ENCODE measurements at places on chromosomes 2 and 18.

GRCh38 chr18:34626404-34627136 lies 83.5 kb upstream of the DTNA start:
- no peak for DNase-seq

- peak; percentile 89 for DNase-seq
These were observed 50.9 kb upstream of the BIN1 start for GRCh38 chr2:127157651-127158485.

DNA sequence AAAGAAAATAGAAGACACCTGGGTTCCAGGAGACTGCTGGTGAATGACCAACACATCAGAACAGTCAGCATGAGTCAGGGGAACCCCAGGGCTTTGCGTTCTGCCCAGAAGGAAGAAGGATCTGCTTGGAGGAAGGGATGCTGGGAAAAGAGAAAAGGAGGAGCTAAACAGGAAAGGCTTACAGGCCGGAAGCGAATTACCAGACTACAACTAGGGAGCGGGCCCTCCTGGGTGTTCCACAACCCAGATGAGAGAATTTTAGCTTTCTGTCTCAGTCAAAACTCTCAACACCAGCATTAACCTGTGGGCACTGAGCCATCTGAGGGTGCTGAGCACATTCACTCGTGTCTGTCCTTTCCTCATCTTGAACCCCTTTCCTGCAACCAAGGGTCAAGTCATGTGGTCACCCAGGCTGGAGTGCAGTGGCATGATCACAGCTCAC lies 19.2 kb downstream of the CDC42EP3 start:
- no peak for DNase-seq

DNA sequence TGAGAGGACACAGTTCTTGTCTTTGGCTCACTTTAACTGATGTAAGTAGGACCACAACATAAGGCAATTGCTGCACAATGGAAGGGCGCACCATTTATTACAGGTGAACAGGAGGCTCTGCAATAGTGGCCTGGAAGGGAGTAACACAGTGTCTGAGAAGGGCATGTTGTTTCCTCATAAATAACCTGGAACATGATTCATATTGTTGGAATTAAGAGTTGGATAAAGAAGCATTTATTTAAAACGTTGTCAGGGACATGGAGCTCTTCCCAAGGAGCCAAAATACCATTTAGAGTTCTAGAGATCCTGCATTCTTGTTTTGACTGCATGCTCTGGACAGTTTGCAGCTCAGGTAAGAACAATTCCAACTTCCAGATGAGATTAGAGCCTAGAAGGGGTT lies 110.4 kb downstream of the PLCL1 start:
- no peak for DNase-seq

DNA sequence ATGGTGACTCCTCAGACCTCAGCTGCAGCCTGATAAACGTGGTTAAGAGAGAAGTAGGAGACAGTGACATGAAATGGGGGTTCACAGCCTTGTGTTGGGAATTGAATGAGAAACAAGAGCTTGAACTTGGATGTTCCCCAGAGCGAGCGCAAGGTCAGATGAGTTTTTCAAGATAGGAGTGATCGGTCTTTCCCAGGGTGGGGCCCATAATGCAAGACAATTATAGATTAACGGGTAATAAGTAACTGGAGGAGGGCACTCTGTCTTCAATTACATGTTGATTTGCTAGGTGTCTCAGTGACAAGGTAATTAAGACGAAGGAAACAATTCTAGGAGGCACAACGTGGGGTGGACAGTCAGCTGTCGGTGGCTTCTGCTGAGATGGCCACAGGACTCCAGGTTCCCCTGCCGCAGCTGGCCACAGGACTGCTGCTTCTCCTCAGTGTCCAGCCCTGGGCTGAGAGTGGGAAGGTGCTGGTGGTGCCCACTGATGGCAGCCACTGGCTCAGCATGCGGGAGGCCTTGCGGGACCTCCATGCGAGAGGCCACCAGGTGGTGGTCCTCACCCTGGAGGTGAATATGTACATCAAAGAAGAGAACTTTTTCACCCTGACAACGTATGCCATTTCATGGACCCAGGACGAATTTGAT lies at the start of gene UGT1A5:
Gene UGT1A5 (plus strand): TSS at position 297 of the 651 bp plus-strand sequence. CDS start 85 bp downstream, at position 382.
- DNase-seq = no peak
